Hematopoietic multipotent progenitor cell treated with erythropoietin and hydrocortisone succinate and interleukin-3 and kit ligand, for 8 days (in vitro differentiated cells): ENCODE measurements at places on chromosomes 1 and 21.

DNA sequence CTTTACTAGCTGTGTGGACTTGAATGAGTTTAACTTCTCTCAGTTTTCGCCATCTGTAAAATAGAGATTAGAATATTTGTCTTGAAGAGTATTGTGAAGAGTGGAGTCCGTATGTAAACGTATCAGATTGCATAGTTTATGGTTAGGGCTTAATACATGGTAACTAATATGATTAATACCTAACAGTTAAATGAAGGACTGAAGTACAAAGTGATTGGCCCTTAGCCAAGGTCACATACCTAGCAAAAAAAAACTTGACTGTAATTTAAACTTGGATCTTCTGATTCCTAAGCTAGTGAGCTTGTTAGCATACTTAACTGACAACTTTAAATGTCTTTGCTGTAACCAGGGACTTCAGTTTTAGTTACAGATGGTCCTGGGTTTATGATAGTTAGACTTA is 1.9 kb downstream of the GIPC2 start:
- DNase-seq = no peak

GRCh38 chr1:150138044-150138443 is 11.7 kb upstream of the PLEKHO1 start:
- no peak for DNase-seq

GRCh38 chr1:117566556-117566955 is 39.3 kb upstream of the TENT5C start:
- no peak for DNase-seq

GRCh38 chr1:81634294-81634693 is 166.4 kb upstream of the ADGRL2 start:
- DNase-seq = no peak

DNA sequence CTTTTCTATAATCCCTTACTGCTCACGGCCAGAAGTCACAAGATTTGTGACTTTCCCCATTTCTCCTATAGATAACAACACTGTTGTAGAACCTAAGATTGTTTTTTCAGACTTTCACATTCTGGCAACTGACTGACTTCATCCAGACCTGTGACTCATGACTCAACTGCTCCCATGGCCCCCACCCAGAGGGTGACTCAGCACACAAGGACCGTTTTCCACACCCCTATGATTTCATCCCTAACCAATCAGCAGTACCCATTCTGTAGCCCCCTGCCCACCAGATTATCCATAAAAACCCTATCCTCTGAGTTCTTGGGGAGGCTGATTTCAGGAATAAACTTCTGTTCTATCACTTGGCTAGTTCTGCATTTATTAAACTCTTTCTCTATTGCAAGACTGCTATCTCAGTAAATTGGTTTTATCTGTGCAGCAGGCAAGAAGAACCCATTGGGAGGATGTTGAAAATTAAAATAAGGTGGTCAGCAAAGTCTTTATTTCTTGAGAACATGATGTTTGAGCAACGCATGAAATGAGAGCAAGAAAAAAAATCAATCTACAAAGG is 79.7 kb downstream of the NGF start:
- no peak for DNase-seq

GRCh38 chr1:39406533-39407450 is 84.6 kb upstream of the BMP8A start:
- no peak for DNase-seq

DNA sequence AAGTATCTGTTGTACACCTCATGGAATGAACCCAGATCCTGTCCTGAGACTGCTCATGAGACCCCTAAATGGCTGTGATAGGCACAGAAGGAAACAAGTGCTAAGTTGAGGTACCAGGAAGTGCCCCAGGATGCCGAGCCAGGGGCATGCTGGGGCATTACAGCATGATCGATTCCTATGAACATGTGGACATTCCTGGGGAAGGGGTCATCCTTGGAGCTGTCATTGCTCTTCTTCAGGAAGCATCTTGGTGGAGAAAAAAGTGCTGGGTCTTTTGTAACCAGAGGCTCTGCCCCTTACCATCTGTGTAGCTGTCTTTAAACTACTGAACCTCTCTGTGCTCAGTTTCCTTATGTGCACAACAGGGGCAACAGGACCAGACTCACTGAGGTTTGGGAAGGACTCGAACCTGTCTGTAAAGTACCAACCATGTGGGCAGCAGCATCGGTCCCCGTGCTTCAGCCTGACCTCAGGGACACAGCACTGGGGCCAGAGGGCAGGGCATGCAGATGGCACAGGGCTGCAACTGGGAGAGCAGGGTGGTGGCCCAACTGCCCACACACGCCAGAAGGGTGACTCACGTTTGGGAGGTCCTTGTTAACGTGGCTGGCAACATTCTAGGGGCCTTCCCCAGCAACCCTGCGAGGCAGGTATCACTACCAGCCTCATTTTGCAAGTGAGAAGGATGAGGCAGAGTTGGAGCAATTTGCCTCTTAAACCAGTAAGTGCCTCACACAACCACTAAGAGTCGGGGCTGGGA is 142.3 kb upstream of the EDN2 start:
- DNase-seq = no peak

GRCh38 chr1:43797891-43798290 is 90.6 kb downstream of the ST3GAL3 start:
- DNase-seq = no peak

GRCh38 chr1:31843506-31843905 is 27.7 kb upstream of the SPOCD1 start:
- DNase-seq = no peak

GRCh38 chr1:214747050-214747635 is 144.1 kb downstream of the CENPF start:
- DNase-seq = no peak

- peak; percentile 34 for DNase-seq
Measured at GRCh38 chr1:165114022-165114888, 242.3 kb downstream of the LMX1A start.

- DNase-seq = no peak
Measured at GRCh38 chr1:110164725-110165350, 14.5 kb downstream of the SLC6A17 start.

GRCh38 chr1:110383251-110383990 is 7.4 kb downstream of the SLC16A4 start:
- DNase-seq = no peak

GRCh38 chr1:183598386-183598785 is 8.1 kb upstream of the NCF2 start:
- DNase-seq = no peak

DNA sequence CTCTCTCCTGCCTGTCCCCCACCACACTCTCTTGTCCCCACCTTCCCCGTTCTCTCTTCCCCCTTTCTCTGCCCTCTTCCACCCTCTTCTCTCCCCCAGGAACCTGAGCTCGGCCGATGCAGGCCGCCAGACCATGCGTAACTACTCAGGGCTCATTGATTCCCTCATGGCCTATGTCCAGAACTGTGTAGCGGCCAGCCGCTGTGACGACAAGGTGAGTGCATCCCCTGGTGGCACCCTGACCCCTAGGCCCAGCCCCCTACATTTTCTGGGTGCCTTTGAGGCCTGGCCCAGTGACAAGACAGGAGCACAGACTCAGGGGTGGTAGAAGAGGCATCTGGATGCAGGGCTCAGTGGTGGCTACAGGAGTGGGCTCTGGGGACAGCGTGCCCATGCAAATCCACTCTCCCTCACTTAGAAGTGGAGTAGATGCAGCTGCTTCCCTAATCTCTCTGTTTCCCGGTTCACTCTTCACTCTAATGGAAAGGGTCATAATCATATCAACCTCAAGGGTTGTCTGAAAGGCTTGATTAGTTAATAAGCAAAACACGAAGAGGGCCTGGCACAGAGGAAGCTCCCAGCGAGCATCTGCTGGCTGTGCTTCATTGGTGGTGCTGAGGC is 37.0 kb downstream of the PKP1 start:
- no peak for DNase-seq

DNA sequence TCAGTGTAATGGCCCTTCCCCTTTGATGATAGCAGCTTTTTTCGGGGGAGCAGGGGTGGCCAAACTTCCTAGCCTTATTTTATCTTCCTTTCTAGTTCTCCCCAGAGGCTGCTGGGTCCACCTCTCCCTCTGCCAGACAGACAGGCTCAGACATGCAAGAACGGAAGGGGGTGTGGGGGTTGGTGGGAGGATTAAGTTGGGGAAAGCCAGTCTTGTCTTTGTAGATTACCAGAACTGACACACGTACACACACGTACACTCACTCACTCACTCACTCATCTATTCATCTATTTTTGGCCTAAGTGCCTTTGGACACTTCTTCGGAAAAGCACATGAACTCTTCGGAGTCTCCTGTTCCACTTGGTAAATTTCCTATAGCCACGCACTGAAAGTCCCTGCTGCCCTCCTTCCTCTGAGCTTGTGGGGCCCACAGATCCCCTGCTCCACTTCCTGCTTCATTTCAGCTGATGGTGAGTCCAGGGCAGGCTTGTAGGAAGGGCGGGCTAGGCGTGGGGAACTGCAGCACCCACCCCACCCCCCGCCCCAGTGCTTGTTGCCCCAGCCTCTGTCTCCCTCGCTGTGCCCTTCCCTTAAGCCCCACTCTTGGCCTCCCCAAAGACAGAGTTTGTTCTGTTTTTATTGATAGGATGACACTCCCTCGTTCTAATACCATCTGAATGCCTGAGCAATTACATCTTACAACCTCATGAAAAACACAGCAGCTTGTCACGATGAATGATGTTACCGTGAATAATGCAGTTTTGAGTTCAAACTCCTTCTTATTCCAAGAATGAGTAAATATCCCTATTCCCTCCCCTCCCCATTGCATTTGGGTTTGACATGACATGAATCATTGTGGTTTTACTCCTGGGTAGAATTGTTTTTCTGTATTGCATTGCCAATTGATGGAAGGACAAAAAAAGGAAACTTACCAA is 60.7 kb upstream of the ATP5PO start:
- DNase-seq = peak; percentile 66

- DNase-seq = no peak
Measured at GRCh38 chr1:42845866-42846256, 552 bp upstream of the ZNF691 start.

- DNase-seq = no peak
Measured at GRCh38 chr1:203122159-203122558, 5.4 kb upstream of the ADORA1 start.

DNA sequence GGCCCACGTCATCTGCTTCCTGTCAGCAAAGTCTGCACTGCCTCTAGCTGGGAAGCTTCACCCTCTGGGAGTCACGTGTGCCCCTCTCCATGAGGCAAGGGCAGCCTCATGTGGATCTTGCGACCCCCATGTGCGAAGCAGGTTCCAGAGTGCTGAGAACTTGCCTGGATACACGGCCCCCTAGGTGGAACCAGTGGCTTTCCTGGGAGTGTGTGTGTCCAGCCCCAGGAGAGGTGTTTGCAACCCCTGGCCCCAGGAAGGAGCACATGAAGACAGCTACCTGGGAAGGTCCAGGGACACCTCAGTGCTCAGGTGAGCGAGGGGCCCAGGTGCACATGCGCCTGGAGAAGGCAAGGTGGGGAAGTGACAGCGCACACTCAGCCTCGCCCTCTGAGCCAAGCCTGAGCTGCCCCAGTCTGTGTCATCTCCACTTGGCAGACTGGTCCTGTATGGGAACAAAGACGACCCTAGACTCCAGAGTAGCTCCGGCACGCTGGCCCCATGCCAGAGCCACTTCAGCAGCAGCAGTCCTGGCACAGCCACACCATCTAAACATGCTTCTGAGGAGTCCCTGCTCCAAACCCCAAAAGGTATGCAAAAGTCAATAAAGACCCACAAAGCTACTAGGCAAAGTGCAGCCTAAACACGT is 8.9 kb downstream of the LSS start:
- DNase-seq = no peak

- no peak for DNase-seq
Measured at GRCh38 chr1:109595531-109595930, 23.9 kb downstream of the GNAT2 start.

DNA sequence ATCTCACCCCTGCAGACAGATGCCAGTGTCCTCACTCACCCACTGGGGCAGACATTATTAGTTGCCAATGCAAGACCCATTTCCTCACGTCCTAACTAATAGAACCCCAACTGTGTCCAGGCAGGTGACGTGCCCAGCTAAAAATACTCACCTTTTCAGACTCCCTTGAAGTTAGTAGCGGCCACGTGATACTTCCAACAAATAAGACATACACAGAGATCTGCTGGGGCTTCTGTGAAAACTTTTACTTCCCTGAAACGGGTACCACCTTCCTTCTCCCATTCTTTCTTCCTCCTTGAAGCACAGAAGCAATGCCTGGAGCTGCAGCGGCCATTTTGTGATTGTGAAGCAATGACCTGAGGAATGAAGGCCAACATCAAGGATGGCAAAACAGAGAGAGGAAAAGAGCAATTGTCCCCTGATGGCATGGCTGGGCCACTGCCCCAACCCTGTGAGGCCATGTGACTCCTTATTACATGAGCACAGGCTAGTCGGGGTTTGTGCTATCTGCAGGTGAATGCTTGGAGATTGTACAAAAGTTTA is 74.4 kb upstream of the TMPRSS2 start:
- DNase-seq = no peak

DNA sequence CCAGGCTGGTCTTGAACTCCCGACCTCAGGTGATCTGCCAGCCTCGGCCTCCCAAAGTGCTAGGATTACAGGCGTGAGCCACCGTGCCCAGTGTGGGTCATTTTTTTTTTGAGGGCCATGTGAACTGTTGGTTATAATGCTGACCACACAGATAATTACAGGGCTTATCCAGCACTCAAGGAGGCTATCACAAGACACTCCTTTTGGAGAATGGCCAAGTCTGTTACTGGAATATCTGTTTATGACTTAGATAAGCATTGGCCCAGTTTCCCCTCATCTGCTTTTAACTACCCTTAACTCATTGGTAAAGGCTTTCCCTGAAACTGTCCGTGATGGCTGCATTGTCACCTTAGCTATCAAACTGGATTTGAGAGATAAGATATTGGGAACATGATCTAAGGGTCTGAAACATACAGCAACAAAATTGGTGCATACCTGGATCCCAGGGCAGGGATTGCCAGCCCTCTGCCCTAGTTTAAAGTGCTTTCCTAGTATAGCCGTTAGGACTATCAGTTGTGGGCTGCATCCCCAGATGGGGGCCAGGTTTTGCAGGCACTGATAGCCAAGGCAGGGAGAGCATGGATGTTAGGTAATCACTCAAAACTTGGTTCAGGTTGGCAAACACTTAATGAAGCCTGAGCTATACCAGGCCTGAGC is 15.6 kb downstream of the SZT2 start:
- peak; percentile 99 for DNase-seq

DNA sequence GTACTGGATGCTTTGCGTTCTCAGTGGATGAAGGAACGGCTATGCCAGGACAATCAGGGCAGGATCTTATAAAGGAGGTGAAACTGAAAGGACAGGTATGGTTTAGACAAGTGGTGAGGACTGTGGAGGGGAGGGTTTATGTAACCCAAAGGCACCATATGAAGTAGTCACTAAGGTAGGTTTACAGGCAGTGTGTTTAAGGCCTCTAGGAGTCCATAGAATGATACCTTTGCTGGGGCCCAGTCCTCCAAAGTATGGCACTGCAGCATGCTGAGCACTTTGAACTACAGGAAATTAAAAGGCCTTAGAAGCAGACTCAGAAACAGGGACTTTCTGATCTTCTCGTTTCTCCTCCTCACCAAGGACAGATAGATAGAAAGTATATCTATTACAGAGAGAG is 304.7 kb upstream of the USP25 start:
- DNase-seq = no peak

DNA sequence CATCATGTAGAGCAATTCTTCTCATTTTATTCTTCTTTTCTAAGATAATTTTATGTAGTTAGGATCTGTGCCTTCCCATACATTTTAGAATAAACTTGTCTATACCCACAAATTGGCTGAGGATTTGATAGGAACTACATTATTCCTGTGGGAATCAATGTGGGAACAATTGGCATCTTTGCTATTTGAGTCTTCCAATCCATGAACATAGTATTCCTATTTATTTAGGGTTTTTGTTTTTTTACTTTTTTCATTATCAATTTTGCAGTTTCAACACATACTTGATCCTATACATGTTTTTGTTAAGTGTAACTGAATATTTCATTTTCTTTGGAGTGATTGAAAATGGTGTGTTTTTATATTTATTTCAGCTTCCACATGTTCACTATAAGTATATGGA is 8.1 kb upstream of the WNT9A start:
- no peak for DNase-seq
